Activated CD4-positive, alpha-beta T cell treated with anti-CD3 and anti-CD28 coated beads, Interleukin-2, amount 50 U/mL, for 4 hours (primary cell): ENCODE measurements at places on chromosomes 16 and 17.

DNA sequence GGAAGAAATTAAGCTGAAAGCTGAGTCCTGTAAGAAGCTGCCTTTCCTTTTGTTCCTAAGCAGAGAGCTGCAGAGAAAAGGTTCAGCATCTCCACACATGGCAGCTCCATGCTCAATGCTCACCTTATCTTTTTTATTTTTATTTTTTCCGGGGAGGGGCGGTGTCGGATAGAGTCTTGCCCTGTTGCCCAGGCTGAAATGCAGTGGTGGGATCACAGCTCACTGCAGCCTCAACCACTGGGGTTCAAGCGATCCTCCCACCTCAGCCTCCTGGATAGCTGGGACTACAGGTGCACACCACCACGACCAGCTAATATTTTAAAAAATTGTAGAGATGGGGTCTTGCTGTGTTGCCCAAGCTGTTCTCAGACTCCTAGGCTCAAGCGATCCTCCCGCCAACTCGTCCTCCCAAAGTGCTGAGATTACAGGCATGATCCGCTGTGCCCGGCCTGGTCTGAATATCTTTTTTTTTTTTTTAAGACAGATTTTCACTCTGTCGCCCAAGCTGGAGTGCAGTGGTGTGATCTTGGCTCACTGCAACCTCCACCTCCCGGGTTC, 28.3 kb upstream of the CIBAR2 start:
- no peak for DNase-seq

GRCh38 chr16:8739989-8740704, 57.3 kb downstream of the TMEM186 start:
- no peak for DNase-seq

GRCh38 chr17:7703584-7704479, 1.2 kb upstream of the EFNB3 start:
- DNase-seq = no peak

DNA sequence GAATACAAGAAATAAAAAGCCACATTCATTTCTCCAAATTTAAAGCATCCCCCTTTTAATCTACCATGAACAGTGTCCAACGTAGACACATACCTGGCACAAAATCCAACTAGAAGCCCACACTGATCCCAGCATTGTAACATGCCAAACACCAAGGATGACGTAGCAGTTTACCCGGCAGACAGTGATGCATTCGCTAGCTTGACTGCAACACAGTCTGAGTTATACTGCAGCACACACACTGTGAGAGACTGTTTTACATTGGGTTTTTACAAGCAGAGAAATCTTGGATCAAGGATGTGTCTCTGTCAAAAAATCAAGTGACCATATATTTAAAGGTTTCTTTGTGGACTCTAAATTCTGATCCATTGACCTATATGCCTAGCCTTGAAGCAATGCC, 74.5 kb upstream of the C17orf78 start:
- no peak for DNase-seq

GRCh38 chr16:89371968-89372634, 118.3 kb downstream of the ANKRD11 start:
- no peak for DNase-seq

GRCh38 chr16:27195076-27195741, 8.1 kb upstream of the KDM8 start:
- no peak for DNase-seq

- DNase-seq = no peak
Measured at GRCh38 chr17:58997756-58998553, 108.7 kb downstream of the TRIM37 start.

GRCh38 chr16:21684199-21684598, 20.4 kb downstream of the OTOA start:
- peak; percentile 7 for DNase-seq

DNA sequence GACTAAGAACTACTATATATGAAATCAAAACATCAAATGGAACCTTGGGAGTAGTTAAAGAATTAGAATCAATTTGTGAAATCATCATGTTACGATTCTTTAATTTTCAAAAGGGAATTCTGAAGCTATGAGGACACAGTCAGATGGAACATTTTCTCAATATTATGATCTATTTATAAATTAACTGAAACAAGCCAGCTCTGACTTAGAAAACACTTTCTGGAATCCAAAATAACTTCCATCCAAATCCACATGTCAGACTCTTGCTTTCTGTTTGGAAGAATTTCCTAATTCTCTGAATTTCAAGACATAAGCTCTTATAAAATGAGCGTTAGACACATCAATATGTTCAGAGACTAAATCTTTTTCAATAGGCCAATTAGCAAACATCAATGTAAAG, 737.7 kb upstream of the SOX9 start:
- no peak for DNase-seq

- DNase-seq = no peak
Measured at GRCh38 chr16:9365370-9365728, 273.9 kb downstream of the HAPSTR1 start.

DNA sequence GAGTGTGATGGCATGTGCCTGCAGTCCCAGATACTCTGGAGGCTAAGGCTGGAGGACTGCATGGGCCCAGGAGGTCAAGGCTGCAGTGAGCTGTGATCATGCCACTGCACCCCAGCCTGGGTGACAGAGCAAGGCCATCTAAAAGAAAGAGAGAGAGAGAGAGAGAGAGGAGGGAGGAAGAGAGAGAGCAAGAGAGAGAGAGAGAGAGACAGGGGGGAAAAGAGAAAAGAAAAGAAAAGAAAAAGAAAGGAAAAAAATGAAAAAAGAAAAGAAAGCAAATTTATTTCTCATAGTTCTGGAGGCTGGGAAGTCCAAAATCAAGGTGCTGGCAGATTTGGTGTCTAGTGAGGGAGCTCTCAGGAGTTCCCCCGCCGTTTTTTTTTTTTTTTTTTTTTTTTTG, 33.3 kb downstream of the RNF135 start:
- no peak for DNase-seq

GRCh38 chr17:76630151-76630550, 13.4 kb downstream of the ST6GALNAC1 start:
- DNase-seq = no peak

DNA sequence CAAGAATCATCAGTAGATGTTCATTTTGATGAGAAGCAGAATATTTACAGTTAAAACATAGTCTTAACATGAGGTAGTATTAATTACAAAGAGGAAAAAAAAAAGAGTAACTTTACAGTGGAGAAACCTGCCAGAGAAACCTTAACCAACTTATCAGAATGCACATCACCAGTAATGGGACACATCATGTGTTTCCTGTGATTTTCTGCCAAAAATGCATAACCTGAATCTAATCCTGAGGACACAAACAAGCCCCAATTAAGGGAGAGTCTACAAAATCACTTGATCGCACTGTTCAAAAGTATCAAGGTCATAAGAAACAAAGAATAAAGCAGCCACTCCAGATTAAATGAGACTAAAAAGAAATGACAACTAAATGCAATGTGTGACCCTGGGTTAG, 18.2 kb upstream of the QRICH2 start:
- DNase-seq = no peak

- no peak for DNase-seq
Measured at GRCh38 chr17:82921426-82921825, 81.6 kb upstream of the ZNF750 start.

DNA sequence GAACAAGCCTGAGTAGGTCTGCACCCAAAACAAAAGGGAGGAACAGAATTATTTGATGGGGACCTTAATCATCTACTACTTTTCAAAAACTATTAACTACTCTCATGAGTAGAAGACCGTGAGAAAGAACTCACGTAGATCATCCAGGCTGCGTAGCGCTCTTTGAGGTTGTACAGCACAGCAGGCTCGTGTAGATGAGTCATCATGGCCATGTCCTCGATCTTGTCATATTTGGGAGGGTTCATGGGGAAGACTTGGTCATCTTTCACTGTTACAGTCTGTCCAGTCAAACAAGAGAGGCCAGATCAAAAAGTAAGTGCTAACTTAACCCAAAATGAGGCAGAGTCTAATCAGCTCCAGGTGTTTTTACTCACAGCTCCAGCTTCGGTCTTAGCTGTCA, 2.3 kb downstream of the MYH1 start:
- no peak for DNase-seq

GRCh38 chr16:86120201-86121192, 221.5 kb downstream of the IRF8 start:
- DNase-seq = no peak

- no peak for DNase-seq
Measured at GRCh38 chr17:51381262-51381661, 120.9 kb downstream of the UTP18 start.

GRCh38 chr17:16033729-16034349, 34.2 kb downstream of the TTC19 start:
- DNase-seq = no peak

- no peak for DNase-seq
Measured at GRCh38 chr16:22728167-22728836, 85.7 kb upstream of the HS3ST2 start.

GRCh38 chr16:795580-796229, 4.8 kb downstream of the GNG13 start:
- no peak for DNase-seq

DNA sequence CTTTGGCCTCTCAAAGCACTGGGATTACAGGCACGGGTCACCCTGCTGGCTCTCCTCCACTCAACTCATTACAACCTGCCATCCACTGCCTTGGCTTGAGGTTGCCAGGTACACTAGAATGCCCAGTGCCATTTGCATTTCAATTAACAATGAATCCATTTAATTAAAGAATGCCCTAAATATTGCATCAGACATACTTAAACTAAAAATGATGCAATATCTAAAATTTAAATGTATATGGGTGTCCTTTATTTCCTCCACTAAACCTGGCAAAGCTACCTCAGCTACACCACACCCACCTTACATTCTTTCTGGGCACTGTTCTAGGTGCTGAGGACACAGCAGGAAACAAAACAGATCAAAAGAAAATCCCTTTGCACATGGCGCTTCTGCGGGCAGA, 382.2 kb upstream of the ZFHX3 start:
- no peak for DNase-seq

- DNase-seq = no peak
Measured at GRCh38 chr16:10575506-10576130, 4.8 kb downstream of the EMP2 start.

GRCh38 chr17:1705004-1705403, 5.2 kb downstream of the TLCD2 start:
- no peak for DNase-seq

GRCh38 chr16:87486282-87486681, 6.5 kb downstream of the ZCCHC14 start:
- DNase-seq = no peak

DNA sequence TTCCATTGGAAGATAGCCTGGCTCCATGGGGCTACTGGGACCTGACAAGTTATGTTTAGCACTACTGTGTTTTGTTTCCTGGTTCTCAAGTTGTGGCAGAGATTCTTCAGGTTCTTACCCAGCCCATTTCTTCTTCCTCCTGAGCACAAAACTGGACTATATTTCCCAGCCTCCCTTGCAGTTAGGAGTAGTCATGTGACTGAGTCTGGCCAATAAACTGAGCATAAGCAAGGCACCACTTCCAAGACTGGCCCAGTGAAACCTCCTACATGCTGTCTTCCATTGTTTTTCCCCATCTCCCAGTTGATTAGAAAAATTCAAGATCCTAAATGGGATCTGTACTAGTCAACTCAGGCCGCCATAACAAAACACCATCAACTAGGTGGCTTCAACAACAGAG, 28.2 kb upstream of the RBBP6 start:
- no peak for DNase-seq

- DNase-seq = no peak
Measured at GRCh38 chr16:14373406-14373805, 256.7 kb downstream of the PARN start.

DNA sequence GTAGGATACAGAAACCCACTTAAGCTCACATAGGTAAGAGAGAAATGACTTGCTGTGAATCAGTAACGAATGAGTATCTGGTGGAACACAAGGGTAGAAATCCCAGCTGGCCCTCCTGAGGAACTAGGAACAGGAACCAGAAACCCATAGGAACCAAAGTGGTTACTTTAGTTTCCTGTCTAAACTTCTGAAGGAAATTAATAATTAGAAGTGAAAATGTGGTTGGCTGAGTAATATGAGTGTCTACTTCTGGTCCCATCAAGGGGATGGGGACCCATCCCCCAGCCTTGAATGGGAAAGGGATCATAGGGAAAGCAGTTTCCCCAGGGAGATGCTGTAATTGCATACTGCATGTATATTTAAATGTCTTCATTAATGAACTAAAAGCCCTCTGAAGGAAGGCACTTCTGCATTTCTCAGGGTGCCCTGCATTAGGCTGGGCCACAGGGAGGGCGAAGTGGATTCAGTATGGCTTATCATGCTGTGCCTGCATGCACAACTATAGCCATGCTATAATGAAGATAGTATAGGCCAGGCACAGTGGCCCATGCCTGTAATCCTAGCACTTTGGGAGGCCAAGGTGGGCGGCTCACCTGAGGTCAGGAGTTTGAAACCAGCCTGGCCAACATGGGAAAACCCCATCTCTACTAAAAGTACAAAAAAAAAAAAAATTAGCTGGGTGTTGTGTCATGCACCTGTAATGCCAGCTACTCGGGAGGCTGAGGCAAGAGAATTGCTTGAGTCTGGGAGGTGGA, 45.6 kb downstream of the CYB5B start:
- no peak for DNase-seq

GRCh38 chr17:28216528-28216927, 102.5 kb upstream of the TMEM97 start:
- no peak for DNase-seq

GRCh38 chr16:84427553-84427952, 59.2 kb downstream of the ATP2C2 start:
- no peak for DNase-seq

DNA sequence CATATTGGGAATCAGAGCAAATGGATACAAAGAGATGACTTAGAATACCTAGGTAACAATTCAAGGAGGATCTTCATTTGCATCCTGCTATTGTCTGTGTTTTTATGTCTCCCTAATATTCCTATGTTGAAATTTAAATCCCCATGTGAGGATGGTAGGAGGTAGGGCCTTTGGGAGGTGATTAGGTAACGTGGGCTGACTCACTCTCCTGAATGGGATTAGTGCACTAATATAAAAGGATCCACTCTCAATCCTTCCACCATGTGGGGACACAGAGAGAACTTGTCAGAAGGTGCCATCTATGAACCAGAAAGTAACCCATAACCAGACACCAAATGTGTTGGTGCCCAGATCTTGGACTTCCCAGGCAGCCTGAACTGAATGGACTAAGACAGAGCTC, 83.4 kb downstream of the CDH8 start:
- DNase-seq = no peak

GRCh38 chr17:11996722-11997146, 541 bp downstream of the ZNF18 start:
- DNase-seq = no peak

DNA sequence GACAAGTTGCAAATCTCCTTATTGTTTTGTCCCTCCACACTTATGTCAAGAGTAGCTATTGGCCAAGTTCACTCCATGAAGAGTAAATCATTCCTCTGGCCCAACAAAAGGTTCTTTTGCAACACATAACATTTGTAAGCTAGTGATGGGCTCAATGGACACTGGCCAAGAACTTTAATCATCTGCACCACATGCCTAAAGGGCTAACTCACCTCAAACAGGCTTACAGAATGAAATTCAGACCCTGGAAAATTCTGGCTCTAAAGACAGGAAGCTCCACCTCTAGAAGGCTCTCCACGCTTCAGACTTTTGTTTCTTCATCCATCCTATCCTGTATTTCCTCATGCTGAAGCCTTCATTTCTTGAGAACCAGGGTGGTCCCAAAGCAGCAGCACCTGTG, 10.9 kb upstream of the ANKFN1 start:
- DNase-seq = no peak
